ENCODE measurements at places on chromosomes 7 and 10.

DNA sequence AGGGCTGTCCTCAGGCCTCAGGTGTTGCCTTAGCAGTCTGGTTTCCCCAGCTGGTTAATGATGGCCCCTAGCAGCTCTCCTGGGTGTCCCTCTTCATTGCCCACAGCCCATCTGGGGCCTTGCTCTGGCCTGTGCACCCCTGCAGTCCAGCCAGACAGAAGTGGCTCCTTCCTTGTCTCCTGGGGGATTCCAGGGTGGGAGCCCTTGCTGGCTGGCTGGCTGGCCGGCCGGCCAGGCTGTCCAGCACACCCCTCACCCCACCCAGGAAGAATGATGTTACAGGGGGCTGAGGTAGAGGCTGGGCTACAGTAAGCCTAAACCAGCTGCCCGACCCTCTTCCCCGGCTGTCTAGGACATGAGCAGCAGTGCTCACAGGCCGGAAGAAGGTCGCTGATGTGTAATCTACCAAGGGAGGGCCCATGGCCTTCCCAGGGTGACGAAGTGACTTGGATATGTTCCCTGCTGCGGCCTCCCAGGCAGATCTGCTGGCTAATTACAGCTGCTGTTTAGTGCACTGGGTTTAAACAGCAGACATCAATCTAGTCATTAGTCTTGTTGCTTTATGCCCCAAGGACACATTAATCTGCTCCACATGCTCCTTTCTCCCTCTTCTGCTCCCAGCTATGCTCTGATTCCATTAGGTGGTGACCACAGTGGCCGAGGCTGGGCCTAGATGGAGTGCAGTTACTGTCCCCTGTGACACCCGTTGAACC lies 53.8 kb upstream of the LRRC4 start:
- no peak for DNase-seq

- DNase-seq, result no peak
These were observed 169.8 kb downstream of the WNT2 start for GRCh38 chr7:117153016-117153545.

DNA sequence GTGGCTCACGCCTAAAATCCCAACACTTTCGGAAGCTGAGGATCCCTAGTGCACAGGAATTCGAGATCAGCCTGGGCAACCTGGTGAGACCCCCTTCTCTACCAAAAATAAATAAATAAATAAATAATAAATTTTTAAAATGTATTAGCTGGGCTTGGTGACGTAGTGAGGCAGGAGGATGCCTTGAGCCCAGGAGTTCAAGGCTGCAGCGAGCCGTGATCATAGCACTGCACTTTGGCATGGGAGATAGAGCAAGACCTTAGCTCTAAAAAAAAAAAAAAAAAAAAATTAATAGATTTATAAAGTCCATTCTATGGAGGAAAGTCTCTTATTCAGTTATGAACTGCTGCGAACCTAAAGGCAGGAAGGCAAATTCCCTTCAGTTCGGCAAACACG lies 1.1 kb upstream of the PTPN12 start:
- DNase-seq, result no peak

GRCh38 chr7:132548489-132549078 lies 27.7 kb downstream of the PLXNA4 start:
- DNase-seq, result peak; percentile 9

- DNase-seq, result no peak
These were observed 217.4 kb upstream of the KLF14 start for GRCh38 chr7:130951303-130951975.

DNA sequence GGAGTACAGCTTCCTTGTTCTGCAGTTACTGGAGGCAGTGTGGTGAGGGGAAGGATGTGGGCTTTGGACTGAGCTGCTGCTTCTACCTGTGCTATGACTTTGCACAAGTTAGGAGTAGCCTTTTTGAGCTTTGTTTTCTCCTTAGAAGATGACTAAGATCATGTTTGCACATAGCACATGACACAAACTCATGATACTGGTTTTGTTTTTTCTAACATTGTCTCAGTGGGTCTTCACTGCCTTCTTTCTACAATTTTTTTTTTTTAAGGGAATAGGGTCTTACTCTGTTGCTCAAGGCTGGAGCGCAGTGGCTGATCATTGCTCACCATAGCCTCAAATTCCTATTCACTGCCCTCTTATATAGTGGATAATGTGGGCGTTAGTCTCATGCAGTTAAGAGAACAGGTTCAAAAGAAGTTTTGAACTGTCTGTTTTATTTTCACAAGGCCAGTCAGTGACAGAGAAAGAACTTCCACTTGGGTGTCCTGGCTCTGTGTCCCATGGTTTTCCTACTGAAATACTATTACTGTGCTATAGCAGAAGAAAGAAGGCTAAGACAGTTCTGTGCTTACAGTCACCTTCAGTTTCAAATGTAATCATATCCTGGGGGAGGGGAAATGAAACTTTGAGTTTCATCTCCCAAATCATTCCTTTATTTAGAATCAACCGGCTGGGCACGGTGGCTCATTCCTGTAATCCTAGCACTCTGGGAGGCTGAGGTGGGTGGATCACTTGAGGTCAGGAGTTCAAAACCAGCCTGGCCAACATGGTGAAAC lies 72.0 kb downstream of the KAT6B start:
- DNase-seq, result peak; percentile 67

DNA sequence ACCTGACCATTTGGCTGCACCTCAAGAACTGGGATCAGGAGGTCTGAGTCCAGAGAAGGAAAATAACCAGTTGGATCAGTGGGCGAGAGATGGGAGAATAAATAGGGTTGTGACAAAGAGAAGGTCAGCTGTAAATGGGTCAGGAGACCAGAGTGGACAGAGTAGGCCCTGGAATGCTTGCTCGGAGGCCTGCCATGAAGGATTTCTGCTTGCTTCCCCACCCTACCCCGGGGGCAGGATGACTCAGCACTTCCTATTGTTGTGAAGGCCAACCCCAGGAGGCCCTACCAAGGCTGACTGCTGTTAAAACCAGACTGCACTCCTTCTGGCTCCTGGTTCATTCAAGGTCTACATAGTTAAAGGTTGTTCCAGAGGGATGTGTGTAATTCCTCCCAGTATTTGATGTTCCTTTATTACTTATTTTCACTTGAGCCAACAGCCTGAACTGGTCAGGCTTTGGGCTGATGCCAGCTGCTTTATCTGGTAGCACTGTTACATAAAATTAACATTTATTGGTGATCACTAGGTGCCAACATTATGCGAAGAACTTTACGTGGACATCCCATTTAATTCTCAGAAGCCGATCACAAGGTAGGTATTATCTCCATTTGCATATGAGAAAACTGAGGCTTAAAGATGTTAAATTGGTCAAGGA lies 27.3 kb upstream of the IFRD1 start:
- DNase-seq, result peak; percentile 9

- no peak for DNase-seq
These were observed at the start of gene FGF8 for GRCh38 chr10:101775273-101776160. Gene FGF8 (minus strand): TSS chr10:101776114. CDS start chr10:101775900, 214 bp downstream.

DNA sequence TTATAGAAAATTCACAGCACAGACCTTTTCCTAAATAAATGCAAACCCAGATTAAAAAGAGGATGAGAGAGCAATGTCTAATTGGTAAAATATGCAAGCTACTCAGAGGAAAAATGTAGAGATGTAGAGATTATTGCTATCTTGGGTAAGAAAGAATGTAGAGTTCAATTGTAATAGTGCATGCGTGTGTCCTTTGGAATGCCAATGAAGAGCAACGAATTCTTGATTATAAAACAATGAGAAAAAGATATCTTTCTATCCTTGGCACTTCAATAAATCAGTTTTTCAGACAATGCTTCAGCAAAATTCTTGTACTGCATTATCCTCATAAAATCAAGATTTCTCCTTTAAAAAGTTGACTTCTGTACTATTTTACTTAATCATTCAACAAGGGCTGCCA lies 50.9 kb downstream of the SEMA3D start:
- no peak for DNase-seq

DNA sequence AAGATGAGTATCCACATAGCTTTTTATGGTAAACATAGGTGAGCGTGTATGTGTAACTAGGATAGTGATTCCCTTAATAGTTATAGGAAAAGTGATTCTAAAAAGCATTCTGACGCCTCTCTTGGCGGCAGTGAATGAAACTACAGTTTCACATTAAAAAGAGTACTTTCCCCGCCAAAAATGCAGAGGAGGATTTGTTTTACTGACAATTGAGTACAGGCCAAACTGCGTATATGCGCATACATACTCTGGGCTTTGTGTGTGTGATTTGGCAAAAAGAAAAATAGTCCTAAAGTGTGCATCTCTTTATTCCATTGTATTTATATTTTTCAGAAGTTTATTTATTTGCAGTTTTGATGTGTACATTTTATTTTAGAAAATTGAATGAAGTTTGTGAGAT lies 10.3 kb downstream of the CUL1 start:
- DNase-seq, result no peak

DNA sequence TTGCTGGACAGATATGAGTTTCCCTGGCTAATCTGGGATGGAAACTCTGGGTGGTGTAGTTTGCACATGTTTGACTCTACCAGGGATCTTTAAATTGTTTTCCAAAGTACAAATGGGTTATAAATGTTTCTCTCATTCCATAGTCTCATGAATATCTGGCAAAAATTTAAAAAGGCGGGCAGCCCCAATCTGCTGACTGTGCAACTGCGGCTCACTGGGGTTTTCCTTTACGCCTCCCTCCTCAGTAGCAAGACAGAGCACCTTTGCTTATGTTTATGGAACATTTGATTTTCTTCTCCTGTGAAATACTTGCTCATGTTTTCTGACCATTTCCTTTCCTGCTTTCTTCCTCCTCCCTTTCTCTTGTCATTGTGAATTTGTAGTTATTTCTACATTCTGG lies 105.0 kb downstream of the ADAM12 start:
- DNase-seq, result no peak

DNA sequence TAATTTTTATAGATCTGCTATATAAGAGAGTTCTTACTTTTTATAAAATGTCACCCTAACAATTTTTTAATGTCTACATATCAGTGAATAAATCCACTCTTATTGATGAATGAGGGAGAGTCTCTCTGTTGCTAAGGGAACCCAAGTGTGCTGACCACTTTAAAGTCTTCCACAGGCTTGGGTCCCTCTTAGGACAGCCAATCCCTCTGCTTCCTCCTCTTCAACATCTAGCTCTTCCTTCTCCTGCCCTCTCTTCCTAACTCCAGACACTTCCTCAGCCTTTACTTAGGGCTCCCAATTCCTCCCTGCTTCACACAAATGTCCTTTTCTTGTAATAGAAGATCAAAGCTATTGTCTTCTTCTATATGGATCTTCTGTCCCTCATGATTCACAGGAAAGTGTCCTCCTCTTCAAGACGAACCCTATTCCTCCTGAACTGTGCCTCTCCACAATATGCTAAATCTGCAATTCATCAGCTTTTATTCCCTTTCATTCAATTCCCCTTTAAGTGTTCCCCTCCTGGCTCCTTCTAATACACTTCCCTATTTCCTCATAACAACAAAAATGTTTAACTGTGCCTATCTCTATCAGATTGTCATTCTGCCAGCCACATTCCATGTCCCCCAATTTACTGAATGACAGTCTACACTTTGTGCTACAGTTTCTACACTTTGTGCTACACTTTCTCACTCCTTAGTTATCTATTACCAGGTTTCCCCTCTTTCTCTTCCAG lies 37.7 kb downstream of the CDK6 start:
- no peak for DNase-seq

- no peak for DNase-seq
These were observed 401.2 kb downstream of the THSD7A start for GRCh38 chr7:11430841-11431240.

DNA sequence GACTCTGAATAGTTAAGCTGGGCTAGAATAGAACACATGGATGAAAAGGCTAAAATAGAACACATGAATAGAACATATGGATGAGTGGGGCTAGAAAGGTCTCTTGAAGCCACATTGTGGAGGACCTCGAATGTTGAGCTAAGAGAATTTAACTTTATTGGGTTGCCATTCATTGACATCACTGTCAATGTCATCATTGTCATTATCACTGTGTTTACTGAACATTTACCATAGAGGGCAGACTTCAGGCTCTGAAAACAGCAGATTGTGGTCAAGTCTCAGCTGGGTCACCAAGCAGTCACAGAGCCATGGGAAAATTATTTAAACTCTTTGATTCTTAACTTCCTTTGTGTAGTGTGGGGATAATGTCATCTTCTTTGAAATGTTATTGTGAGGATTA lies 80.4 kb downstream of the WDFY4 start:
- no peak for DNase-seq

GRCh38 chr10:58016614-58017013 lies 251.1 kb downstream of the IPMK start:
- no peak for DNase-seq

DNA sequence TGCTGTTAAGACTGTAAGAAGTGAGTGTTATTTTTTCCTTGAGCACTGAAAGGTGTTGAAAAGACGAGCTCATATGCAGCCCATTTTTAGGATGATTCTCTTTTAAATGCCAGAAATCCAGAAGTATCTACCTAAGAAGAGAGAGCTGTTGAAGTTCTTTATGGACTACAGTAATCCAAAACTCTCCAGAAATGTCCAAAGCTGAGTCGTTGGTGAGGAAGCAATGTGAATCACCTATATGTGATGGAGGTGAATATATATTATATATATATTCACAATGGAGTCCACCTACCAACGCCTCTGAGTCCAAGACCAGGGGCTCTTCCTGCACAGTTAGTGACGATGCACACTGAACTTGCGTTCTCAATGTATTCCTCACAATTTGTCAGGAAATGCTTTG lies 252.7 kb upstream of the PITRM1 start:
- no peak for DNase-seq

DNA sequence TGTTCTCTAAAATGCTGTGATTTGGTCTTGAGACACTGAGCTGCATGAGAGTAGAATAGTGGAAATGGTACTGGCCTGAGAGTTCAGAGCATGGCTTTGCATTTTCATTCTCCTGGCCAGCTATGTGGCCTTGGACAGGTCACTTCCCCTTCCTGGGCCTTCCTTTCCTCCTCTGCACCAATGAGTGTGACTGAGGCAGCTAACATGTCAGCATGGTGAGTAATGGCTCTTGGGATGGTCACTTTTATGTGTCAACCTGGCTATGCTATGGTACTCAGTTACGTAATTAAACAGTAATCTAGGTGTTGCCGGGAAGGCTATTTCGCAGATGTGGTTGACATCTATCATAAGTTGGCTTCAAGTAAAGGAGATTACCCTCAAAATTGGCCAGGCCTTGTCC lies 109.3 kb downstream of the RTKN2 start:
- DNase-seq, result no peak

- peak; percentile 25 for DNase-seq
These were observed 2.8 kb upstream of the CUL1 start for GRCh38 chr7:148695953-148696352.

GRCh38 chr7:155206318-155207020 lies 91.2 kb upstream of the INSIG1 start:
- peak; percentile 93 for DNase-seq

DNA sequence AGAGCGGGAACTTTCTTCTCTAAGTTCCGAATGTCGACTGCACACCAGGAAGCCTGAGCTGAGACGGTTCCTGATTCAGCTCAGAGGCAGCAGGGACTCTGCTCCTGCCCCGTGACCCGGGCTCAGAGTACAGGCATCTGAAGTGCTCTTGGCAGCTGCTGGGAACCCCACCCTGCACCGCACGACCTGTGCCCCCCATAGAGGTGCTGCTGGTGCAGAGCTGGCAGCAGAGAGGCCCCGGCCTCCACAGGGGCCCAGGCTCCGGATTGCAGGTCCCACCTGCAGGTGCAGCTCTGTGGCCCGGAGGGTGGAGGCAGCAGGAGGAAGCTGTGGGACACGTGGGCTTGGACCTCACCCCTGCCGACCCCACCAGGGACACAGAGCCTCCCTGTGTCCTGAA lies 39.5 kb upstream of the ADGRA1 start:
- DNase-seq, result no peak

Measured in activated CD4-positive, alpha-beta T cell treated with anti-CD3 and anti-CD28 coated beads, Interleukin-2, Interleukin-4, amounts not matched to agents 100 ng/mL and 50 ng/mL, durations not matched to agents 16 hours and 8 hours (primary cell).